ENCODE measurements at places on chromosomes 2 and 18.
A peak's percentile ranks its signal among the peaks of the same experiment; 100 is the strongest.

- DNase-seq, result no peak
These were observed 198.7 kb downstream of the LTBP1 start for GRCh38 chr2:33145459-33145858.

DNA sequence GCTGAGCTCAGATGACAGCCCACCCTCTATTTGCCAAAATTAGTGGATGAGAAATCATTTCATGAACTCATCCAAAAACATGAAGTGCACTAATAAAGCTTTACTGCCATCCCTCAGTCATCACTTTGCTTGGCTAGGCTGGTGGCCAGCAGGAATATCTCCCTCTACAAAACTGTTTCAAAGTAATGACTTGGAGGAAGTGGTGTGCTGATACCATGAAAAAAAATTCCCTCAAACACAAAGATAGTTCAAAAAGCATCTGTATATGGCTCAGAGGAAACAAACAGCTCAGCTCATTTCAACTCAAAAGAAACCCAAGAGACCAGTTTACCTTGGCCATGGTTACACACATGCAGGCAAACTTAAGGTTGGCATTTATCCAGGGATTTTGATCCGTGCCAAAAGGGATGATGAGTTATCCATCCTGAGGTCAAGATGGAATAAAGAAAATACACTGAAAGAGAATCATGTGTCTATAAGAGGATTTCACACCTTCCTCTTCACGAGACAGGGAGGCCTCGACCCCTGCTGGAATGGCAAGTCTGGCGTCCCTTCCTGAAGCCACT is 18.4 kb upstream of the WIPF1 start:
- DNase-seq, result no peak

DNA sequence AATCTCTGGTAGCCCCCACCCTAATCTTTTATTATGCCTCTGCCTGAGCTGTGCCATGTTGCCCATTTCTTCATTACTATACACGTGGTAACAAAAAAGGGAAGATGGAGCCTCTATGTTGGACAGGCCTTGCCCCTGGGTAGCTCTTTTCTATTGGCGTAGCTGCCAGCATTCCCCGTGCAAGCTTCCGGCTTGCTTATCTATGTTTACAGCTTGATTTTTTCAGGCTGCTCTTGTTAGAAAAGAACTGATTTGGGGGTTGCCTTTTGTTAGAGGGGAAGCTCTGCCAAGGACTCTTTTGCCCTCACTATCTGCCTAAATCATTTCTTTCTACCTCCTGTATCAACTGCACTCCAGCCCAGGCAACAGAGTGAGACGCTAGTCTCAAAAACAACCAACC is 45.5 kb upstream of the ZSWIM2 start:
- no peak for DNase-seq

- DNase-seq, result no peak
These were observed 105.9 kb upstream of the CREB1 start for GRCh38 chr2:207423886-207424285.

DNA sequence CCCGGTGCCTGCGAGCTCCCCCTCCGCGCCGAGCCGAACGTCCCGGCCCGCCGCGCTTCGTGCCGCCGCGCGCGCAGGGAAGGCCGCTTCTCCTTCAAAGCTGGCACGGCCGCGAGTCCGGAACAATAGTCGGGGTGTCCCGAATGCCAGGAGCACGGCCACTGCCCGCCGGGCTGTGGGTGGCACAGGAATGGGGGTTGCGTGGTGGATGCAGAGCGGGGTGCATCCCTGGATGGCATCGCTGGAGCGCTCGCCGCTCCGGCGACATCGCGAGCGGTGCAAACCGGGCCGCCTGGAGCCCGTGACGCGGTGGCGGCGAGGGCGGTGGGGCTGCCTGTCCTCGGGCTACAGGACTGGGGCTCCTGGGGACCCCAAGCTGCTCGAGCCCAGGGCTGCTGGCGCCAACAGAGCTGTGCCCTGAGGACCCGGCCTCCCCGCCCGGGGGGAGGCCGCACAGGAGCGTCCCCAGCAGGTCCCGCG is 1.1 kb upstream of the SATB2 start:
- DNase-seq, result no peak

DNA sequence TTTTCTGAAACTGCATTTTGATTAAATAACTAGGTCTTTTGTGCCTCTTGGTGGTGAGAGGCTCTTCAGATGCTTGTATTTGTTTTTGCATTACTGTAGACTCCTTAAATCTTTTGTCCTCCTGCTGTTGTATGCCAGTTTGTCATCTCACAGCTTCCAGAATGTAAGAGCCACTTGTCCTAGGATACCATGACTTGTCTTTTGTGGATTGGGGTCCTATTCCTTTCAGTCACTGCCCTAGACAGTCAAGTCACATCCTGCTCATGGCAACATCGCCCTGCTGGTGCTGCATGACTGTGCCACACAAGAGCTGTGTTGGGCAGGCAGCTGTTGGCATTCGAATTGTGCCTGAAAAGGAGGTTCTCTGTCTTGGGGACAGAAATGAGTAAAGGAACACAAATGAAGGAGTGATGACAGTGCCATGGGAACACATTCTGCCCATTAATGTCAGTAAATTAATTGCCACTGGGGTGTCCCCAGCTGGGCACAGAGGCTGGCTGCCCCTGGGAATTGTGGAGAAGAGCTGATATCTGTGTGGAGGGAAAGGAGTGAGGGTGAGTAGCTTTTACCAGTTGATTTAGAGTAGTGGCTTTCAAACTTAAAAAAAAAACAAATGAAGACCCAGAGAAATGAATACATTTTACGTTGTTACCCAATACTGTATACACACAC is 140.3 kb downstream of the ARL6IP6 start:
- DNase-seq, result no peak

- DNase-seq, result no peak
These were observed 6.9 kb upstream of the DIPK1C start for GRCh38 chr18:74463983-74464382.

GRCh38 chr2:1622521-1623200 is 121.7 kb downstream of the PXDN start:
- no peak for DNase-seq

DNA sequence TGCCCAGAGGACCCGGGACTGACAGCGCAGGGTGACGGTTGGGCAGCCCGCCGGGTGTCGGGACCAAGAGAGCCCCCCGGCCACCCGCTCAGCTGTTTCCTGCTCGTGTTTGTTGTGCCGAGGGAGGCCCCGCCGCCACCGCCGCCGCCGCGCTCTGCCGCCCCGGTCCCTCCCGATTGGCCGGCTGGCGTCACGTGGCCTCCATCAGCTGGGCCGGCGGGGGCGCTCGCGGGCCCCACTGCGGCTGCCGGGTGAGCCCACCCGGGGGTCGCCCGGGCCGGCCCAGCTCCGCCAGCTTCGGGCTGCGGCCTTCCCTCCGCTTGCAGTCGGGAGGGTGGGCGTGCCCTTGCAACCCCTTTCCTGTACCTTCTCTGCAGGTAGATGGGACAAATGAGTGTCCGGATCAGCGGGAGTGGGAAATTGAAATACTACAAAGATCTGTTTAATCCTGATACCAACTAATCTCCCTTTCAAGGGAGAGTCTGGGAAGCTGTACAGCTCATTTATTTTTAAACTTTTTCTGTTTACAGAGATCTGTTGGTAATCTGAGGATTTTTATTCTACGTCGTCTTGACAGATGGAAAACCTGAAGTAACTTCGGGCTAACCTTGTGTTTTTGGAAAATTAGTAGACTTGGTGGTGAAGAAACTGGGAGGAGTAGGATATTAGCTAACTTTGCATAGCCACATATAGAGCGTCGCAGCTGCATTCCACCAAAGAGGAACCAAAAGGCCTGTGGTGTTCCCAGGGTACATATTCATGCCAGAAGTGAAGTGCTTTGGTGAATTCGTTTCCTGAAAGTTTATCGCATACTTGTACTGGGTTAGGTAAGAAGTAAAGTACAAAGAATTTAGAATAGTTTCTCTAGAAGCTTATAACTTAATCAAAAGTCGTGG is 1.2 kb downstream of the YPEL5 start:
- peak; percentile 72 for DNase-seq

- DNase-seq, result no peak
These were observed 9.1 kb downstream of the SEPTIN2 start for GRCh38 chr2:241324775-241325174.

DNA sequence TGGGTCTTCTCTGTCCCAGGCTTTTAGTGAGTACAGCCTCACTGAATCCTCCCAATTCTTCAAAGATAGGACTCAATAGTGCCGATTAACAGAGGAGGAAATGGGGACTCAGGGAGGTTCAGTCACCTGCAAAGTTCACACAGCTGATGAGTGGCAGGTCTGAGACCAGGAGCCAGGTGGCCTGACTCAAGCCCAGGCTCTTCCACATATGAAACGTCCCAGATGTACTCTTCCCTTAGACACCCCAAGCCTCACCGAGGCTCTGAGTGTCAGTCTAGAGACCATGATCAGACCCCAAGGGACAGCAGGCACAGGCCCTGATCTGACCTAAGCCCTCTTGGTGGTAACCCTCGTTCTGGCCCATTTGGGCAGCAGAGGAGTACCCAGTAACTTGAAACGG is 115.2 kb downstream of the INHBB start:
- no peak for DNase-seq

DNA sequence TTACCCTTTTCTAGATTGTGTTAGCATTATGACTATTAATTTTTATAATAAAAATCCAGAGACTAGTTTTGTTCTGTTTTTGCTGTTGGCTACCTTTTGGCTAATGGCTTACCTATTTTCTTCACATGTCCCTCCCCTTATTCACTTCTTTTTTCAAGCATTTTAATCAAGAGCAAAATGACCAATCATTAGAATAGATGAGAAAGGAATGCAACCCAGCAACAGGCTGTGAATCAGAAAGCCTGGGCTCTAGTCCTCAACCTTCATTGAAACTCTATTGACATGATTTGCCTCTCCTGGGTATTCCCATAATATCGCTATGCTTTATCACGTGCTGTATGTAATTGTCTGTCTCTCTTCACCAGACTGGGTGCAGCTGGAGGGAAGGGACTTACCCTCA is 370.1 kb downstream of the IRS1 start:
- no peak for DNase-seq

- DNase-seq, result no peak
These were observed 5.5 kb downstream of the COL6A3 start for GRCh38 chr2:237408335-237409000.

DNA sequence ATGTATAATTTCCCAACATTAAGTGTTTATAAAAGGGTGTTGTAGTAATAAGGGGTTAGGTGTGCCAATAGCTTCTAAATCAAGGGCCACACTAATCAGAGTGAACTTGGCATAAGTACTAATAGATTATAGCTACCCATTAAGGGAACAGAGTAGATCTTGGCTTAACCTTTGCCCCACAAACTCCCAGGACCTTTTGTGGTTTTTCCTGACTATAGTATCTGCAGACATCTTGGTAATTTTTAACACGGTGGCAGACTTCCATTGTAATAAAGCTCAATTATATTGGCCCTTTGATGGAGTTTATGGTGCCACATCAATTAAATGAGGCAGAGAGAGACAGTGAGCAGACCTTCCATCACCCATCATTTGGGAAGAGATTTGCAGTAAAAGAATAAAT is 358.5 kb upstream of the HNRNPA3 start:
- no peak for DNase-seq

DNA sequence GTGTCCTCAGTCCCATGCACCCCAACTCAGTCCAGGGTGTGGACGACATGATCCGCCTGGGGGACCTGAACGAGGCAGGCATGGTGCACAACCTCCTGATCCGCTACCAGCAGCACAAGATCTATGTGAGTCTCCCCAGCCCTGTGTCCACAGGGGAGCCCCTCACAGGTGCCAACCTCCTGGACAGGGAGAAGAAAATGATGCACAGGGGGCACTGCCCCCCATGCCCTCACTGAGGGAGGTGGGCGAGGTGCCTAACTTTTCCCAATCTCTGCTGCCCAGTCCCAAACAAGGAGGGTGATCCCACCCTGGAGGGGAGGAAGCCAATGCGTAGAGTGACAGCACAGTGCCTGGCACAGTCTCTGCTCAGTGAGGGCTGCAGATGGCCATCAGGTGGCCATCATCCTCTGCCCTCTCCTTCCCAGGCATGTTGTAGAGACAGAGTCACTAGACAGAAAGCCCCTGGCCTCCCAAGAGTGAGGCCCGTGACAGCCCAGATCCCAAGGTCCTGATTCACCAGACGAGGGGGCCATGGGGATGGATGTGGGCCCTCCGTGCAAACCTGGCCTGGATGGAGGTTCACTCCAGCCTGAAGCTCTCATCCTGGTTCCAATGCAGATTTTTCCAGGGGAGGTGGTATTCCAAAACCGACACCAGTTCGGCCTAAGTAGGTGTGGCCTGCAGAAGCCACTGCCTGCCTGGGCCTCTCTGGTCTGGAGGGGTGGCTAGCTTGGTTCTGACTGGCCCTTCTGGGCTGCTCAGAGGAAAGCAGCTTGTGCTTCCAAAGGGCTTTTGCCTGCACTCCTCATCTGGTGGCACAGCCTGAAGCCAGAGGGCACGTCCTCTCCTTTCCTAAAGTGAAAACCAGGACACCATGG is 30.0 kb downstream of the MYO7B start:
- no peak for DNase-seq

DNA sequence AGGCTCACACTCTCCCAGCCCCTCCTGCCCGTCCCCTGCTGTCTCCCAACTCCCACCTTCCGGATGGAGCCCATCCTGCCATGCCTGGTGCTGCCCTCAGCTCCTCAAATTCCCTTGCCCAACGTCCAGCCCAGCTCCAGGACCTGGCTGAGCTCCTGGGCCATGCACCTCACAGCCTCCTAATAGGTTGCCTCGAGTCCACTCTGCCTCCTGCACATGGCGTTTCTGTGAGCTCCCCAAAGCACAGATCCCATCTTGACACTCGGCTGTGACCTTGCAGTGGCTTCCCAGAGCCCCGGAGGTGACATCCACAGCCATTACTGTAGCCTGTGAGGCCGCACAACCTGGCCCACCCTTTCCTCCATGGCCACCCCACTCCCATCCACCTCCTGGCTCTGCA is 191.9 kb upstream of the SALL3 start:
- no peak for DNase-seq

DNA sequence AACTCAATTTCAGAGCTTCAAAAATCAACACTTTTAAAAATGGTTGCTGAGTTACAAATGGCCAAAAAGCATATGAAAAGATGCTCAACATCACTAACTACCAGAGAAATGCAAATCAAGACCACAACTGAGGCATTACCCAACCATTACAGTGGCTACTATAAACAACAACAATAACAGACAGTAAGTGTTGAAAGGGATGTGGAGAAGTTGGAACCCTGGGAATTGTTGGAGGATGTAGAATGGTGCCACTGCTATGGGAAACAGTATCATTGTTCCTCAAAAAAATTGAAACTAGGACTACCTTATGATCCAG is 173.3 kb upstream of the SPRED2 start:
- DNase-seq, result no peak

DNA sequence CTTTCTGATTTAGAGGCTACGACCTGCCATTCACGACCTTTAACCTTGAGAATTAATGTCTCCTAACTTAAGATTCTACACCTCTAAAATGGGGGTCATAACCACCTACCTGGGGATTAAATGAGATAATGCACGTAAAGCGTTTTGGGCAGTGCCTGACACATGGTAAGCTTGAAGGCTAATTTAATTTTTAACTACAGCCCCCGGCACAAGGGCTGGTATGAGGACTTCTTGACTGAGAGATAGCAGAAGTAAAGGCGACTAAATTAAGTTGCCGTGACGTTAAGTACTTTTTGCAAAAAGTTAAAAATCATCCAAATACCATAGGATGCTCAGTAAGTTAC is 549 bp downstream of the MRPL35 start:
- DNase-seq, result no peak

Measured in stimulated activated CD4-positive, alpha-beta T cell treated with anti-CD3 and anti-CD28 coated beads, Interleukin-1b, Interleukin-23, amount 100 ng/mL, for 4 hours (primary cell).